ENCODE measurements at places on chromosomes 1 and 21. TPM values are rescaled to one million over a fixed set of nuclear protein-coding genes. Genes with fewer than 3 reads are reported as not detected.

DNA sequence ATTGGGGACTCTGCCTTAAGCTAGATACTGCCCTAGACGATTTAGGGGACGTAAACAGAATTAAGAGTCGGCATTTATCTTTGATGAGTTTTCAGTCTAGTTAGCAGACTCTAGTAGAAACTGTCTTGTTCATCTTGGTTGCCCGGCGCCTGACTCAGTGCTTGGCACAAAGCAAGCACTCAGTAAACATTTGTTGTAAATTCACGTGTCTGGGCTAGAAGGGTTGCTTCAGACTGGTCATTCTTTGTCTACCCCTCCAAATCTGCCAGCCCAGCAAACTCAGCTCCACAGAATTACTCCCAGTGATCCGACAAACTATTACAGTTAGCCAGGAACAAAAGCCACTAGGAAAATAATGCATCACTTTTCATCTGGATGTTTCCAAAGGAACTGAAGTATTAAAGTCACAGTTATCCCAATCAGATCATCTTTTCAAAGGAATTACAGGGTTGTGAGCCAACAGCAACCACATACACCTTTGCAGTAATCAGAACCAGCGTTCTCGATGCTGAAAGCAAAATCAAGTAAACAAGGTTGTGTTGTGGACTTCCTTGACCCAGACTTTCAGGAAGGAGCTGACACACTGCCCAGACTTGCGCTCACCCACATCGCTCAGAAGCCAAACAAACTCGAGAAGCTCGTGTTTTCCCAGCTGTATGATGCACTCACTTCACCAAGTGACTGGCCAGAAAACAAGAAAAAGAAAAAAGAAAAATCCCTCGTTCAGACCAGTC is 66.5 kb upstream of the GADD45A start:
- peak; percentile 74 for DNase-seq
- no peaks in the 10 kb centered on the region for H3K36me3 ChIP-seq
- no peaks in the 10 kb centered on the region for H3K27me3 ChIP-seq
- H3K27ac ChIP-seq, result peak overlapping the region; percentile 53

- H3K27me3 ChIP-seq, result no peaks in the 10 kb centered on the region
- H3K36me3 ChIP-seq, result no peaks in the 10 kb centered on the region
- peak overlapping the region; percentile 22 for H3K4me3 ChIP-seq
- peaks cover 18% of the 10 kb centered on the region for H3K4me1 ChIP-seq
- no peak for DNase-seq
- H3K27ac ChIP-seq, result peak overlapping the region; percentile 72
These were observed 75.1 kb downstream of the CNST start for GRCh38 chr1:246641394-246641793.

DNA sequence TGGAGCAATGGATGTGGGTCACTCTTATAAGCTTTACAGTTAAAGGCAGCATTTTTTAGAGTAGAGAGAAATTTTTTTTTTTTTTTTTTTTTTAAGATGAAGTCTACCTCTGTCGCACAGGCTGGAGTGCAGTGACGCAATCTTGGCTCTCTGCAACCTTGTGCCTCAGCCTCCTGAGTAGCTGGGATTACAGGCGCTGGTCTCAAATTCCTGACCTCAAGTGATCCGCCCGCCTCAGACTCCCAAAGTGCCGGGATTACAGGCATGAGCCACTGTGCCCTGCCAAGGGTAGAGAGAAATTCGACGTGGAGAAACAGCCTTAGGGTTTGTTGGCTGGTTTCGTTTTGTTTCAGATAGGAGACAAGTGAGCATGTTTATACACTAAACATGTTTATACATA is 594.2 kb upstream of the ADAMTS5 start:
- no peaks in the 10 kb centered on the region for H3K27me3 ChIP-seq
- H3K4me3 ChIP-seq, result no peak overlapping the region
- peak; percentile 50 for DNase-seq
- peak overlapping the region; percentile 33 for H3K27ac ChIP-seq

DNA sequence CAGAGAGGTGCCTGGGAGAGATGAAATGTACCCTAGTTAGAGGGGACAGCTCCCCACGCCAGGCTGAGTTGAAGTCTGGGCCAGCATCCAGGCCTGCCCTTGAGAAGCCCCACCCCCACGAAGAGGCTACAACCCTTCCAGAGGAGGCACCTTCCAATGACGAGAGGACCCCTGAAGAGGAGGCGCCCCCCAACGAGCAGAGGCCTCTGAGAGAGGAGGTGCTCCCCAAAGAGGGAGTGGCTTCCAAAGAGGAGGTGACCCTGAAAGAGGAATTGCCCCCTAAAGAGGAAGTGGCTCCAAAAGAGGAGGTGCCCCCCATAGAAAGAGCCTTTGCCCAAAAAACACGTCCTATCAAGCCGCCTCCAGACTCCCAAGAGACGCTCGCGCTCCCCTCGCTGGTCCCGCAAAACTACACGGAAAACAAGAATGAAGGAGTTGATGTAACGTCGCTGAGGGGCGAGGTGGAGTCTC is 3.1 kb downstream of the EVA1B start:
- no peaks in the 10 kb centered on the region for H3K4me1 ChIP-seq
- DNase-seq, result no peak
- H3K36me3 ChIP-seq, result no peaks in the 10 kb centered on the region
- H3K4me3 ChIP-seq, result peak overlapping the region; percentile 64
- H3K27ac ChIP-seq, result no peak overlapping the region

DNA sequence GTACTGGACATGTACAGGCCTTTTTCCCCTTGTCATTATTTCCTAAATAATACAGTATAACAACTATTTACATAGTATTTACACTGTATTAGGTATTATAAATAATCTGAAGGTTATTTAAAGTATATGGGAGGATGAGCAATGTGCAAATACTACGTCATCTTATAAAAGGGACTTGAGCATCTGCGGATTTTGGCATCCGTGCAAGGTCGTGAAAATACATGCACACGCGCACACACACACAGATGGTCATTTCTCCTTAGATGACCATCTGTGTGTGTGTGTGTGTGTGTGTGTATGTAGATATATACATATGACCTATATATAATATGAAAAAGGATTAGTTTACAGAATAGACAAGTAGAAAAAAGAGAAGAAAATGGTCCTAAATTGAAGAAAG is 15.4 kb downstream of the ALG14 start:
- H3K36me3 ChIP-seq, result peaks cover 12% of the 10 kb centered on the region
- H3K4me3 ChIP-seq, result no peak overlapping the region
- H3K4me1 ChIP-seq, result no peaks in the 10 kb centered on the region

DNA sequence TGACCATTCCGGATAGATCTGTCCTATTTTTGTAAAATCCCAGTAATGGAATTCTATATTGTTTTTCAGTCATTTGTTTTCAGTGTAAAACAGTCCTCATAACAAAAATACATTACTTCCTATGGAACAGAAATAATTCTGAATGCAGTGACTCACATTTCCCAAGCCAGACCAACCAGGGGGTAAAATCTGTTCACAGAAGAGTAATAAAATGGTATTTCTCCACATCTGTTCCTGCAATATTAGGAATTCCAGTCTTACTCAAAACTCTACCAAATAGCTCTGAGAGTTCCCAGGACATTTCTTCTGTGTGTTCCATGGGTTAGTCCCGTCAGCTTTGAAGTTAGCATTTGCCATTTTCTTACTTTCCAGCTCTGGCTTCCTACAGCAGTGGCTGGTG is 2.6 kb upstream of the DDR2 start:
- H3K36me3 ChIP-seq, result no peaks in the 10 kb centered on the region
- H3K4me3 ChIP-seq, result no peak overlapping the region
- peak overlapping the region; percentile 70 for H3K27ac ChIP-seq

GRCh38 chr1:30681782-30682181 is 41.6 kb downstream of the MATN1 start:
- no peaks in the 10 kb centered on the region for H3K36me3 ChIP-seq
- H3K4me3 ChIP-seq, result no peak overlapping the region
- DNase-seq, result no peak
- no peak overlapping the region for H3K27ac ChIP-seq

DNA sequence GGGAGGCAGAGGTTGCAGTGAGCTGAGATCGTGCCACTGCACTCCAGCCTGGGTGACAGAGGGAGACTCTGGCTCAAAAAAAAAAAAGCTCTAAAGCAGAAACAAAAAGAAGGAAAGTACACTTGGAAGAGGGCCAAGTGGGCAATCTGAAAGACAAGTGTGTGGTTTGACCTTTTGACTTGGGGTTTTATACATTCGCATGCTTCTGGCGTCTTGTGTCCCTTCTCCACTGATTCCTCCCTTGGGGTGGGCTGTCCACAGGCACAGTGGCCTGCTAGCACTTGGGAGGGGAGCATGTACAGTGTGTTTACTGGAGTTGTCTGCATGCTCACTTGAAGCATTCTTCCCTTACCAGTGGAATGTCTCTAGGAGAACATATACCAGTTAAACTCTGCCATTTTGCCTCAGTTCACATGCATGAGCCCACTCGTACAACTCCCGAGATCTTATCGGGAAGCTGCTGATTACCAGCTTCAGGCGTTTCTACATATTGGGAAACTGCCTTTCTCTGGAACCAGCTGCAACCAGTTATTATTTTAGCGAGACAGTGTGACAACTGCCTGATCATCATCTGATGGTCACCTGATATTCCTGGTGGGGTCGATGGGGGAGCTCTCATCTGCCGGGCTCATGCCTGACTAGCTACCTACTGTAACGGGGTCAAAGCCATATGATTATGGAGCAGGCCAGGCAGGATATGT is 113.5 kb upstream of the ZNF678 start:
- no peaks in the 10 kb centered on the region for H3K36me3 ChIP-seq
- peaks cover 3% of the 10 kb centered on the region for H3K4me1 ChIP-seq
- peaks cover 8% of the 10 kb centered on the region for H3K27me3 ChIP-seq
- no peak for DNase-seq

DNA sequence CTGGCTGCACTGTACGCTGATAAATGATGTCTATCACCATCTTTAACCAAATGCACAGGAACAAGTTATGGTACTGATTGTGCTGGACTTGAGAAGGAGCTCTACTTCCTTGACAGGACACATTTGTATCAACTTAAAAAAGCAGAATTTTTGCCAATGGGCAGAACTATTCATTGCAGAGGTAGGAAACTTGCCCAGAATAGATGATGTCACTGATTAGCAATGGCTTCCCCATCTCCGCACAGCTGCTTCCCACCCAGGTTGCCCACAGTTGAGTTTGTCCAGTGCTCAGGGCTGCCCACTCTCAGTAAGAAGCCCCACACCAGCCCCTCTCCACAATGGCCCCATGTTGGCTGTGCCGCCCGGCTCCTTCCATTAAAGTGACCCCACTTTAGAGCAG is 33.4 kb downstream of the CAPN2 start:
- H3K27me3 ChIP-seq, result no peaks in the 10 kb centered on the region
- H3K4me1 ChIP-seq, result peaks cover 19% of the 10 kb centered on the region
- H3K4me3 ChIP-seq, result no peak overlapping the region
- no peak for DNase-seq
- no peak overlapping the region for H3K27ac ChIP-seq

DNA sequence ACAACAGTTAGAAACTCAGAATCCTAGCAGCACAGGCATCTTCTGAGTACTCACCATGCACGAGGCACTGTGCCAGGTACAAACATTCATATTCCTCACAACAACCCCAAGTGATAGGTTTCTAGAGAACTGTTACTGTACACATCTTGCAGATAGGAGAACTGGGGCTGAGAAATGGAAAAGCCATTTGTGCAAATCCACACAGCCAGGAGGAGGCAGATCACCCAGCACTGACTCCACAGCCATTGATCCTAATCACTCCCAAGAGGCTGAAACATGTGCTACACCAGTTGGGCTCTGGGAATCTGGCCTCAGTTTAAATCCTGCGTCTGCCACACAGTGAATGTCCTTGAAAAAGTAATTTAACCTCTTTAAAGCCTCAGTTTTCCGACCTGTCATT is 151.0 kb downstream of the ST6GALNAC5 start:
- no peak for DNase-seq
- H3K4me1 ChIP-seq, result no peaks in the 10 kb centered on the region
- no peaks in the 10 kb centered on the region for H3K27me3 ChIP-seq

DNA sequence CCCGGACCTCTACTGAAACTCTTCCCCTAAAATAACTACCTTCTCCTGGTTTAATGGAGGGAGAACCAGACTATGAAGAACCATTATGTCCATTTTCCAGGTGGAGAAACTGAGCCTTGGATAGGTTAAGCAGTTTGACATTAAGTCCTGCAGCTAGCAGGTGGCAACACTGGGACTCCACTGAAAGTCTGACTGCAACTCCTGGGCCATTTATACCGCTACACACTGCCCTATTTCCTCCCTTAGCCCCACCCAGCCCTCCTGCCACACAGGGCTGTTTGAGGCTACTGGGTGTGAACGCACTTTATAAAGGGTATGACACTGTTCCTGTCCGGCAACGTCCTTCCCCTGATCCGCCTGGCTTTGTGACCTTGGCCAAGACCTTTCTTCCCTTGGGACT is 511 bp upstream of the INPP5B start:
- H3K4me3 ChIP-seq, result peak overlapping the region; percentile 87
- no peaks in the 10 kb centered on the region for H3K36me3 ChIP-seq
- peaks cover 23% of the 10 kb centered on the region for H3K4me1 ChIP-seq
- peak overlapping the region; percentile 89 for H3K27ac ChIP-seq

DNA sequence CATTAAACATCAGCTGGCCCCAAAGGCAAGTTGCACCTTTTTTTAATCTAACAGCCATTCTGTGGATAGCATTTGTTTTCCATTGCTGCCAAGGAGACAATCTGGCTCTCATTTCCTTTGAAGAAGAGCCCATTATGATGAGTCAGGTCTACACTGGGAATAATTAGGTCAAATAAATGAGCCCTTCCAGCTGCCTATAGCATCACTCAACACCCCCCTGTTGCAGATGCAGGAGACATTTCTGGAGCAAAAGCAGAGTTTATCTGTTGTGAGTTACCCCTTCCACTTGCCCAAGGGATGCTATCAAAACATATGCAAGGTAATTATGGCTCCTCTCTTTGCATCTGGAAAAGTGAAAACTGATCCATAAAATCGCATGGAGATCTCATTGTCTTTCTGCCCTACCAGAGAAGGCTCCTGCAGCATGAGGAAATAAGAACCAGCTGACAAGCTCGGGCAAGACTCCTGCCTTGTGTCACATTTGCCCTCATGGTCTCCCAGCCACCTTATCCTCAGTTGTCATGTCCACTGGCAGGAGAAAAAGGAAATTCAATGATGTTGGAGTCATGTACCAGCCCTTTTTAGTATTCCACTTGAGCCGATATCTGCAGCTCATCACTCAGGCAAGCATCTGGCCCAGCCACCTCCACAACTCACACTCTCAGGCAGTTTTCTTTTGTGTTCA is 135.9 kb downstream of the SLC30A10 start:
- H3K36me3 ChIP-seq, result no peaks in the 10 kb centered on the region
- H3K27me3 ChIP-seq, result no peaks in the 10 kb centered on the region
- DNase-seq, result no peak
- no peak overlapping the region for H3K4me3 ChIP-seq
- H3K4me1 ChIP-seq, result no peaks in the 10 kb centered on the region
- H3K27ac ChIP-seq, result no peak overlapping the region

DNA sequence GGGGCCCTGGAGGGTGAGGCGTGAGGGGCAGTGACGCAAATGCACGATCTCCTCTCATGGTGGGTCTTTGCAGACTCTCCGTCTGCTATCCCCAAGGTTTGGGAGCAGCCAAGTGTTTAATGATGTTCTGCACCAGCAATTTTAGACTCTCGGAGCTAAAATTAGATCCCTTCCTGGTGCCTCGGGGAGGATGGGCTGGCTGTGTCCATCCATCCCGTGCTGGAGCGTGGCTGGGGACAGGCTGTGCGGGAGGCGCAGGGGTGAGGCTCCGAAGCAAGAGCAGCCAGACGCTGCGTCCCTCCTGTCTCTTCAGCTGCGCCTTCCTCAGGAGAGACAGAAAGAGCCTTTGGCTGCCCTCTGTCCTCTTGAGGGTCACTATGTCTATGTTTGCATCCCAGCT is 387.6 kb downstream of the CAMTA1 start:
- no peaks in the 10 kb centered on the region for H3K36me3 ChIP-seq
- H3K27ac ChIP-seq, result peak overlapping the region; percentile 39
- no peaks in the 10 kb centered on the region for H3K4me1 ChIP-seq
- no peaks in the 10 kb centered on the region for H3K27me3 ChIP-seq
- DNase-seq, result peak; percentile 56

Gene FMO5
- total RNA-seq, result 0.72 TPM

Gene SLAMF7
- 0.81 TPM for total RNA-seq

Gene PPM1J
- total RNA-seq, result 4.6 TPM

Gene KCNK1
- 0.49 TPM for total RNA-seq
